ENCODE measurements at places on chromosomes 7 and 10.

DNA sequence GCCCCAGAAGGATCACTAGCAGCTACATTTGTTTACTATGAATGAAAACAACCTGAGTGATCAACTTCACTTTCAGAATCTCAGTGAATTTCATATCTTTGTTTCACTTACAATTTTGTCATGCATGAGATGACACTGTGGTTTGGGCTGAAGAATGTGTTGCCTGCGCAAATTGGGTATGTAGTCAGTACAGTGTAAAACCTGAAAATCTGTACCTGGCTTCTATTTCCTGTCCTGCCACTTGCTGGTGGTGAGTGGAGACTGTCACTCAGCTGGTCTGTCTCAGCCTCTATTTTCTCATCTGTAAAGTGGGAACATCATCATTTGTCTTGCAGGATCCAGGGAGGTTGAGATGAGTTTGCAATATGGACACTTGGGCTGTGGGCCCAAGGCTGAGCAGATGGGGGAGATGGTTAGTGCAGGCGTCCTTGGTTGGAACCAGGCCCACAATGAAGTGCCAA, 118.0 kb downstream of the WDFY4 start:
- DNase-seq = no peak

DNA sequence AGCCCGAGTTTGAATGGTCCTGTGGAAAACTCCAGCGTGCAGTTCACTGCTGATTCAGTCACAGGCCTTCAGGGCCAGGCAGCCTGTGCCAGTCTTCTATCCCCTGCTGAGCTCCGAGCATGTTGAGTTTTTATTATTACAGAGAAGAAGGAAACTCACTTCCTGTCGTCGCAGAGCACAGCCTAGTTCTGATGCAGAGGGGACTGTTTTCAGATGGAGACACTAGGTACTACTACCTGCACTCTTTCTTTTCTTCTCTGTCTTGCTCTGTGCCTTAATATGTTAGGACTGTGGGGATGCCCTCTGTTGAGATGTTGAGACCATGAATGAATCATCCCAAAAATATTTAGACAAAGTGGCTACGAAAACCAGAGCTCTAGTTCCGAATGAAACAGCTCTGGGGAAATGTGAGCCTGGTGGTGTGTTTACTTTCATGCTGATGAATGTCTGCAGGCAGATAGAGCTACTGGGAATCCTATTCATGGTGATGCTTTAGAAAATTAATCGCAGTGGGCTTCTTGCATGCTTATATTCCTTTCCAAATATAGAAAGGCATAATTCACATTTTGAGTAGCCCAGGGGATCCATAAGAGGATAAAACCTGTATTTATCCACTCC, 29.6 kb downstream of the CASP7 start:
- no peak for DNase-seq

GRCh38 chr10:48390933-48391845, 84.7 kb downstream of the MAPK8 start:
- no peak for DNase-seq

DNA sequence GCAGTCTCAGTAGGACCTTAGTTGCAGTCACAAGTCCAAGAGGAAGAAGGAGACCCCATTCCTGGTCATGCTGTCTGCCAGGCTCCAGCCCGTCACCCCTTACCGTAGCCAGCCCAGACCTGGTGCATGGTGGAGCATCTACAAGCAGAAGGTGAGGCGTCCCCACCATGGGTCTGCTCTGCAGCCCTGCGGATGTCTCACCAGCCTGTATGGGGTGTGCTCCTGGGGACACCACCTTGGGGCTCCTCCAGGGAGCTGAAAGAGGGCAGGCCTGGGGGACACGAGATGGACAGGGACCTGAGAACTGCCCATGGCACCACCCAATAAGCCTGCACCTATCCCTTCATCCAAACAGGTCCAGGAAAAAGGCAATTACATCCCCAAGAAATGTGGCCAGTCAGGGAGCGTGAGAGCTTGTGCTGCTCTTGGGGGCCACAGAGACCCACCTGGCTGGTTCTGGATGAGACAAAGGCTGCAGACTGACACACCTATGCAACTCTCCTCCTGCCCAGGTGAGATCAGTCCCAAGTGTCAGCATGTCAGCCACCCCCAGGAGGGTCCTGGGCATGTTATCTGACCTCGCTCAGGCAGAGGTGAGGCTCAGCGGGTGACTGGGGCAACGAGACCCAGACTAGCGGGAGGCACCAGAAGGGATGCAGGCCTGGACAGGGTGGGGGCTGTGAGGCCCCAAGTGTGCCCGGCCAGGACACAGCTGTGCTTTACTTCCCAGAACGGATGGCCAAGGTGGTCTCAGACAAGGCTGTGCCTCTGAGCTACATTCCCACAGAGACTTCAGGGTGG, 84.5 kb upstream of the RET start:
- DNase-seq = no peak

- no peak for DNase-seq
These were observed 371.9 kb downstream of the BMPER start for GRCh38 chr7:34277016-34277802.

- no peak for DNase-seq
These were observed 12.8 kb downstream of the SUGCT start for GRCh38 chr7:40147371-40148246.

GRCh38 chr10:20740120-20740519, 157.0 kb downstream of the NEBL start:
- no peak for DNase-seq

- DNase-seq = no peak
These were observed 170.6 kb downstream of the ARHGAP21 start for GRCh38 chr10:24553051-24553612.

DNA sequence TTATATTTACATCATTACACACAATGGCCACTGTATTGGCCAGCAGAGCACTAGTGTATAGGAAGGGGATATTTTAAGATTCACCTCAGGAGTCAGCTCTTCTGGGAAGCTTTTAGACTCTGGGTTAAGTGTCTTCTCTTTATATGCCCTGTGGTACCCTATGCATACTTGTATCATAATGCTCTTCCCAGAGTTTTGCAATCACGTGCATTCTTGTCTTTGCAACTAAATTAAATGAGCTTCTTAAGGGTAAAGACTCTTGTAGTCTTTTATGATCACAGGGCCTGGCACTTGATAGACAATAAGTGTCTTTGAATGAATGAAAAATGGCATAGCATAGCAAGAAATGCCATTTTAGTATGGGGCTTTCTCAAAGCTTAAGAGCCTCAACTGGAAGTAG, 35.4 kb upstream of the ARMS2 start:
- DNase-seq = no peak

- no peak for DNase-seq
These were observed 29.9 kb upstream of the HNRNPH3 start for GRCh38 chr10:68301790-68302502.

DNA sequence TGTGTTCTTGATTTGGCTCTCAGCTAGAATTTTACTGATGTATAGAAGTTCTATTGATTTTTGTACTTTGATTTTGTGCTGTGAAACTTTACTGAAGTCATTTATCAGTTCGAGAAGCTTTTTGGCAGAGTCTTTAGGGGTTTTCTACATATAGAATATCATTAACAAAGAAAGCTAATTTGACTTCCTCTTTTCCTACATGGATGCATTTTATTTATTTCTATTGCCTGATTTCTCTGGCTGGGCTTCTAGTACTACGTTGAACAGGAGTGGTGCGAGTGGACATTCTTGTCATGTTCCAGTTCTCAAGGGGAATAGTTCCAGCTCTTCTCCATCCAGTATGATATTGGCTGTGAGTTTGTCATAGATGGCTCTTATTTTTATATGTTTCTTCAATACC, 65.4 kb downstream of the RNF133 start:
- no peak for DNase-seq

DNA sequence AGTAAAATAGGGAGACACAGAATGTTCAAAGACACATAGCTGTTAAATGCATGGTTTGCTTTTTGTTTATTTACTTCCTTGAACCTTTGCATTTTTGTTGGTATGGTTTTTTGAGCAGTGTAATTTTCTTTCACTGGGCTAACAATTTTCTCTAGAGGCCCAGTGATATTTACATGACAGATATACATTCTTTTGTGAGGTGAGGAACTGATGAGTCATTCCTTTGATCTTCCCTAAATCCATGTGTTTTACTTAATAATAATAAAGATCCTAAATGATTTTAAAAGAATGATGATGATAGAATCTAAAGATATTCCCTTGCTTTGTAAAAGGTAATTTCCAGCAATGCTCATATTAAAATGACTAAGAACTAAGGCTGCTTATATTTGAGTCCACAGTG, 188.5 kb upstream of the ANK3 start:
- DNase-seq = no peak

GRCh38 chr7:16068183-16068582, 353.2 kb downstream of the CRPPA start:
- DNase-seq = no peak

GRCh38 chr10:48708144-48708543, 23.5 kb downstream of the WDFY4 start:
- DNase-seq = no peak

DNA sequence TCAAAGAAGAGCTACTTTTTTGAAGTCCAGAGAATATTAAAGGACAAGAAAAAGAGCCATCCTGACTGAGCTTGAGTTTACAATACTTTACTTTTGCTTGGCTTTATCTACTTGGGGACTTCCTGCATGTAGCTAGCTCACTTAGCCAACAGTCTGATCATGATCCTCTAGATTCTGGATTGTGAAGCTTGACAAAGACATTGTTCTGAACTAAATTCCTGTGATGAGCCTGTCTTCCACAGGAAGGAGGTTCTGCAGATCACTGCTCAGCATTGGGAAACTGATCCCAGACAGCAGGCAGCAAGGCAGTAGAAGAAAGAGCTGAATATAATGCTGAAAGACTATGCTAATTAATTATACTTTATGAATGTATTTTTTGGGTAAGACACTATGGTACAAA, 296.4 kb downstream of the DGKB start:
- no peak for DNase-seq

GRCh38 chr7:25562673-25563182, 334.4 kb upstream of the NPVF start:
- no peak for DNase-seq

DNA sequence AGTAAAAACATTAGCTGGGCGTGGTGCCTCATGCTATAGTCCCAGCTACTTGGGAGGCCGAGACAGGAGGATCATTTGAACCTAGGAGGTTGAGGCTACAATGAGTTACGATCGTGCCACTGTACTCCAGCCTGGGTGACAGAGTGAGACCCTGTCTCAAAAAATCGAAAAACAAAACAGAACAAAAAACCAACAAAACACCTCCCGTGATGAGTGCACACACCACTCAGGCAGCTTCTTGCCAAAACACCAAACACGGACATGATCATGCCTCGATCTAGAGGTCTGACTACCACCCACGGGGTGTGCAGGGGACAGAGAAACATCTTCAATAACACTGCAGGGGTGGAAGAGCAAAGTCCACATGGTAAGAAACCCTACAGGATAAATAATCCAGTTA, 44.4 kb downstream of the AMZ1 start:
- no peak for DNase-seq

GRCh38 chr7:100401811-100402210, 26.7 kb downstream of the ZCWPW1 start:
- no peak for DNase-seq

Measured in activated T-cell treated with anti-CD3 and anti-CD28 coated beads, Interleukin-2, amount 50 U/mL, for 1 hour (primary cell).